ENCODE measurements at places on chromosomes 7 and 10.

- DNase-seq = no peak
Observed at GRCh38 chr7:124764051-124764846, 1.3 kb downstream of the GPR37 start.

DNA sequence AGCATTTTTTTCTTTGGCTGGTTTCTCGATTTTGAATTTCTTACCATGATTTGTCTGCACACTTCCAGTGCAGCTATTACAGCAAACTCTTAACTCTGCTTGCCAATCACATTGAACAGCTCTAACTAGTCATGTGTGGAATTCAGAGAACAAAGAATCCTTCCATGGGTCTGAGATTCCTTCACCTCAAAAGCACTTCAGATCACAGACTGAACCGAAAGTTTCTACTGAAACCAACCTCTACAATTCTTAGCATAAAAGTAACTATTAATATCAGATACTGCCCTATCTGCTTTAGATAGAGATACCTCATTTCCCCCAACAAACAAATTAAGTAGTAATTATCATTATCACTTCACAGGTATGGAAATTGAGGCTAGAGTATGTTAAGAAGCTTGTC, 56.5 kb upstream of the SP4 start:
- DNase-seq = no peak

DNA sequence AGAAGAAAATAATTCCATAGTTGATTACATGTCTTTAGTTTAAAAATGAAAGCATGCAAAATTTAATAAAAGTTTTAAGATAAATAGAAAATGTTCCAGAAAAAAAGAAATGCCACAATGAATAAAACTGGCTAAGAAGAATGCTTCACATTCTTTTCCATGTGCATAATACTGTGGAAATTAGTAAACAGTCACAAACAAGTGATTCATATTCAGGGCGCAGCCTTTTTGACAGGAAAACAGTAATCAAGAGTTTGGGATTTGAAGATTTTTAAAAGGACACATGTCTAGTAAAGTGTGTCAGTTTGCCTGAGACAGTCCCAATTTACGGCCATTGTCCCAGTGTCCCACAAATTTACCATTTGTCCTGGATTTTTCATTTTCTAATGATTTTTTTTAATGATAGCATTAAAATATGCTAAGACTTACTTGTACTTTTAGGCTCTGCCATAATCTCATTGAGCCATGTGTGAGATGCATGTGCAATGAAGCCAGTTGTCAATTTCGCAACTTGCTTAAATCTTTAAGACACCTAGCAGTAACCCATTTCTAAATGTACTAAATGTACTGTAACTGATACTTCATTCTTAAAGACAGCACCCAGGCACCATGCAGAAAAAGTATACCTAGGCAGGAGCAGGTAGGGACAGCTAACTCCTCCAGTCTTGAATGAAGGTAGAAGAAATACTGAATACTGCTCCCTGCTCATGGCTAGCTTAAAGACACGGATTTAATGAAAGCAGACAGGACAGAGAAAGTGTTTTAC, 46.9 kb downstream of the ZNF438 start:
- DNase-seq = no peak

DNA sequence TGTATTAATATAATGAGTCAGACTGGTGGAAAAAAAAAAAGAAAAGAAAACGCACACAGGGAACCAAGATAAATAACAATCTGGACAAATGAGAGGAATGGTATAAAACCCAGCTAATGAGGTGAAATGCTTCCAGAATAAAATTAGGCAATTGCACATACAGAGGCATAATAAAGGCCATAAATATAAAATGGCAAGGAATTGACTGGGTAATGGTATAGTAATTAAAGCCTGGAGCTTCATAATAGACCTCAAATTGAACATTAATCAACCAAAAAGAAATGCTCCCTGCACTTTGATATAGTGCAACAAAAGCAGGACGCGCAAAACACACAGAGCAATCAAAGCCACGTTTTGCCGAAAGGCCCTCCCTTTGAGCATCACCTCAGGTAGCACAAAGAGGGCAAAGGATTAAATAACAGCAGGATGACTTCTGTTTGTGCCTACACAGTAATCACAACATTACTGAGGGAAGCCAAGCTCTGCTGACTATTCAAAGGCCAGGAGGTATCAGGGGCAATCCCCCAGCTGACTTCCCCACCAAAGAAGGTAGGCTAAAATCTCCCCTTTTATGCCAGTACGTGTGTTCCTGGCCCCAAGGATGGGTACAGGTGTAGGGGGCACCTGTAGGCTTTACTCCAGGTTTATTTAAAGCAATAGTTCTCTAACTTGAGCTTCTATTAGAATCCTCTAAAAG, 343.7 kb downstream of the ELMO1 start:
- no peak for DNase-seq

DNA sequence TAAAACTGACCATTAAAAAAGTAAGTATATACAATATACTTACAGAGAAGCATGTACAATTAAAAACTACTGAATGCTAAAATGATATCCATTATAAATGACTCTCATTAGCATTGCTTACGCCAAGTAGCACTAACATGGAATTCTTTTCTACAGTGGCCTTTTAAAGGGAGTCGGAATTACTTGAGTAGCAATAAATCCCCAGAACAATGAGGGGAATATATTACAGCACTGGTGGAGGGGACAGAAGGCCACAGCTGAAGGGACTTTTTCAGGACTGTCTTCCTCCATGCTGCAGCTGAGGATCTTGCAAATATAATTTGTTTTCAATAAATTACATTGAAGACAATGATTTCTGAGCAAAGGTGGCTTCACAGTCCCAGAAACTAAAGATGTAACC, 97.0 kb downstream of the ALOX5 start:
- no peak for DNase-seq

- peak; percentile 68 for DNase-seq
Observed at GRCh38 chr10:14601872-14602725, 172.6 kb downstream of the FAM107B start.

DNA sequence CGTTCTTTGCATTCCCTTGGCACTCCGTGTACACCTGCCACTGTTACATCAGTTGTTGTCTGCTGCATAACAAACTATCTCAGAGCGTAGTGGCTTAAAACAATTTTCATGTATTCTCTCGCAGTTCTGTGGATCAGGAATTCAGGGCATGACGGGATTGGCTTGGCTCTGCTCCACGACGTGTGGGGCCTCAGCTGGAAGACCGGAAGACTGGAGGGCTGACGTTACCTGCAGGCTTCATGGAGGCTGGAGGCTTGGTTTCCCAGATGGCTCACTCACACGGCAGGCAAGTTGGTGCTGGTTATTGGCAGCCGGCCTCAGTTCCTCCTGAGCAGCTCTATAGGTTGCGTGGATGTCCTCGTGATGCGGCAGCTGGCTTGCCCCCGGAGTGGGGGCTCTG, 25.5 kb downstream of the NYAP1 start:
- no peak for DNase-seq

DNA sequence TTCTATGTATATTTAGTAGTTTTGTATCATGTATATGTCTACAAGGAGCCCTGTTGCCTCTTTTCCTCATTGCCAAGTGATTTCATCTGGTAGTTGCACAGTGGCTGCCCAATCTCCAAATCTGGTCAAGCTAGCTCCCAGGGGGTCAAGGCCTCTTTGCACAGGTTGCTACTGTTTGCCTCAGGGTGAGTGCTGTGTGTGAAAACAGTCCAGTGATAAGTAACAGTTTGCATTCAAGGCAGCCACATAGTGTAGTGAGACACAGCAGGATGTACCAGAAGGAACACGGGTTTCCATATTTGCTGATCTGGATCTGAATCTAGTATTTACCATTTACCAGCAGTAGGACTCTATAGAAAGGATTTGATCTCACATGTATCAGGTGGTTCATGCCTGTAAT, 13.3 kb upstream of the EPC1 start:
- no peak for DNase-seq

- no peak for DNase-seq
Observed at GRCh38 chr7:57400531-57401155, 49.3 kb upstream of the ZNF716 start.

DNA sequence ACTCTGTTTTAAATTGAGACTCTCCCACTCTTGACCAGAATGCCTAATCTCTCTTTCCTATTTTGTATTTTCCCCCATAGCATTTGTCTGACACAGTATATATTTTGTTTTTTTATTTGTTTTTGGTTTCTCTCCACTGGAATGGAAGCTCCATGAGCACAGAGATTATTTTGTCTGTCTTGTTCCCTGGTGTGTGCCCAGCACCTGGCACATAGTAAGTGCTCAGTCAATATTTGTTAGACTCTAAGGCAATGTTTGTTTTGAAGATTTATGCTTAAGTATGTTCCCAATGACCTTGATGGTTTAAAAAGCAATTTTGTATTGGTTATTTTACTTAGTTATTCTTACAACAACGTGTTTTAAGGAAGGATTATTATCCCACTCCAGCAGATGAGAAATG, 201.8 kb downstream of the DYNC1I1 start:
- DNase-seq = no peak

- DNase-seq = no peak
Observed at GRCh38 chr10:86744067-86744725, 12.2 kb upstream of the BMPR1A start.

DNA sequence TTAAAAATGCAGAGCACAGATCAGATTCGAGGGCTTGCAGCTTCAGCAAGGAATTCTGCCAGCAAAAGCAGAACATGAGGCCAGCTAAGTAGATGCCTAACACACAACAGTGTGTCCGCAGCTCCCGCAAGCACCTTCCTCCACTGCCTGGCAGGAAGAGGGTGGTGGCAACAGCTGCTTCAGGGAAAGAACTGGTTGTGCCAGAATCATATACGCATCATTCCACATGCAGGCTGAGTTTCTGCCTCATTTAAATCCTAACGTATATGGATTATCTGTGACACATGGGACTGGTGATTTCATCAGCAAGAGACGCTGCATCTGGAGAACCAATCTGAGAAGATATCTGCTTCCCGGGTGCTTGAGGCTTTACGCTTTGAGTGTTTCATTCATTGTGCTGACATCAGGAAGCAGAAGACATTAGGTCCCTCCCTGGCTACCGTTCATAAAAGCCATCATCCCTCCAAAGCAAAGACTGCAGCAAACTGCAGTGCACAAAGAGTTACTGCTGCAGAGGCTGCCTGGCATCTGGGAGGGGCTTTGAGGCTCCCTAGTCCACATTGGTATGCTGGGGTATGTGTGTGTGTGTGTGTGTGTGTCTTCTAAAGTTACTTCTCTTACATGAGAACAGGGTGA, 78.8 kb downstream of the FAM13C start:
- no peak for DNase-seq

- DNase-seq = no peak
Observed at GRCh38 chr10:117968354-117969182, 78.2 kb downstream of the RAB11FIP2 start.

GRCh38 chr10:13839430-13839990, 252.7 kb downstream of the PRPF18 start:
- no peak for DNase-seq

GRCh38 chr7:8111282-8111960, 142.8 kb downstream of the GLCCI1 start:
- no peak for DNase-seq

- DNase-seq = no peak
Observed at GRCh38 chr7:79090543-79090942, 362.9 kb downstream of the MAGI2 start.

DNA sequence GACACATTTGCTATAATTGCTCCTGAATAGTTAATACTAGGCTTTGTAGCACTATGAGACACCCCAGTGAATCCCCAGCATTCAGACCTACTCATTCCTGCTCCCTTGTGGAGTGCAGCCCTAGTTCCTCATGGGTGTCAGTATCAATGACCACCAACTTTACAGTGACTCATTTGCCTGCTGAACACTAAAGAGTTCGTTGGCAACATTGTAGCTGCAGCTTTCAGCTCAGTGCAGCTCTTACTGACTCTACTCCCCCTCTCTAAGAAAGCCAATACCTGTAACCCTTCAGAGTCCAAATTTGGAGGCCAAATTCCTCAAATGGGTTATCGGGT, 127.1 kb upstream of the MTPN start:
- no peak for DNase-seq

DNA sequence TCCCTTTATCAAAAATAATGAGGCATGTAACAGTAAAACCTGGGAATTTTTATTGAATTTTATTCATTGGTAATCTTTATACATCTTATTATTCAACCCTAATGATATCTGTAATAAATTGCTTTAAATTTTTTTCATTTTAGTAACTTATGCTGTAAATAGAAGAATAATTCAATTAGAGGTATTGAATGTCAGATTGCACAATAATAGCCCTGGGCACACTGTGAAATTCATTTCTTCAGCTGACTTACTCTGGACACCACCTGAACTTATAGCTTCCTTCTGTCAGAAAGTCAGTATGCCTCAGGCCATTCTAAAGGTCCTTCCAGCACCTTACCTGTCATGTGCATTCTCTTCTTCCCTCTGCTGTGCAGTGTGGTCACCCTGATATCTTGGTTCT, 59.2 kb downstream of the ADAM22 start:
- DNase-seq = no peak

DNA sequence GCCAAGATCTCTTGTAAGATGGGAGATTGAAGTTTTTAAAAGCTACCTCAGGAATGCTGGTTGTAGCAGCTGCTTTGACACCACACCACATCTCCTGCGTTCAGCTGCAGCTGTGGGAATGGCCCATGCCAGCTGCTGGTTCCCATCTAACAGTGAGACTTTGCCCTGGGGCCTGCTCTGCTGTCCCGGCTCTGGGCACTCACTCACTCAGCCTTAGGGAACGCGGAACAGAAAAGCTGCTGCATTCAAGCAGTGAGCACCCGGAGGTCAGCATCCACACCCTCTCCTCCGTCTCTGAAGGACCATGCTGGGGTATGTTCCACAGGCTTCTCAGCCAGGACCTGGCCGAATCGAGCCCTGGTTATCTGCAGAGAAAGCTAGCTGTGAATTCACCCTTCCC, 197.1 kb upstream of the CXCL12 start:
- DNase-seq = no peak

GRCh38 chr10:74177140-74177677, 26.2 kb downstream of the ADK start:
- peak; percentile 18 for DNase-seq

DNA sequence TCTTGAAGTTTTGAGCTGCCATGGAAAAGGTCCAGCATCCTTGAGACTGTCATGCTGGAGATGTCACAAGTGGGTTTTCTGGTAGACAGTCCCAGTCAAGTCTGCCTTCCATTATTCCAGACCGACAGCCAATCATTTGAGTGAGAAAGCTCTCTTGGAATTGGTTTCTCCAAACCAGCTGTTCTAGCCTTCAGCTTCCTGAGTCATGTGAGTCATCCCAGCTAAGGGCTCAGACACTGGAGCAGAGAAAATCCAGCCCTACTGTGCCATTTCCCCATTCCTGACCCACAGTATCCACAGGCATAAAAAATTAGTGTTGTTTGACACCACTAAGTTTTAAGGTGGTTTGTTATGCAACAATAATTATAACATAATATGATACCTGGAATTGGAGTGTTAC, 219.0 kb downstream of the ADRA2A start:
- DNase-seq = no peak

DNA sequence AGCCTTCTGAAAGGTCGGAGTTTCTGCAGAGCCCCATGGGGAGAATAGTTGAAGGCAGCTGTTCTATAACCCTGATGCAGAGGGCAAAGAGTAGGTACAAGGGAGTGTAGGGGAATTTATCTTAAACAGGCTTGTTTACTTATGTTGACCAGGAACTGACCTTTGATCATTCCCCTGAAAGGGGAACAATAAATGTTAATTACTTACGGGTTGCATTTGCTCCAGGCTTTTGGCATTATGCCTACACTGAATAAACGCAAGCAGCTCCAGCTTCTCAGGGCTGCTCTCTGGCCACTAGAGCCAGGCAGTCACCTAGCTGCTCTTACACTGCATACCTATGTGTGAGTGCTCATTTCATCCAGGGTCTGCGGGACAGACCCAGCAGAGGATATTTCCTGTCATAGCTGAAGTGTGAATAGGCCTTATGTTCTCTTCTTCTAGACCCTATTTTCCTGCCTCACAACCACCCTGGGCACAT, 26.9 kb upstream of the ABCA13 start:
- DNase-seq = no peak

GRCh38 chr10:5198386-5198785, 1.7 kb downstream of the AKR1C4 start:
- no peak for DNase-seq

Data from germinal center (tissue), 1 donor.